ENCODE measurements at places on chromosomes 3 and 15.
A peak's percentile ranks its signal among the peaks of the same experiment; 100 is the strongest.

DNA sequence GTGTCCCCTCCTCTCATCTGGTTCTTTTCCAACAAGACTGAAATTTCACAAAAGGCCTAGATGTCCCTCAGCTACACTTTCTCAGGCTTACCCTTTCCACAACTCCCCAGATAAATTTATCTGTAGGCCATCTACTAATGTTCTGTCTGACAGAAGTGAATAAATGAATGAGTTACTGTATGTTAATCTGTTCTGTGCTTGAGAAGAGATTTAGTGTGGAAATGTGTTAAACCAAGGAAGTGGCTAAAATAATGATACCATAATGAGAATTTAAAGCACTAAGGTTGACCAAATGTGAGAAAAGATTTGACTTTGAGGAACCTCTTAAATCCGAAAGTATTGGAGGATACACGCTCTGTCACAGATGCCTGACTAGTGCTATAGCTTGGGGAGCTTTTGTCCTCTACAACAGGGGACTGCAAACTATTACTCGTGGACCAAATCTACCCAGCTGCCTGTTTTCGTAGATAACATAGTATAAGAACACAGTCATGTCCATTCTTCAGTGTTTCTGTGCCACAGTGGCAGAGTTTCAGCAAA lies 74.8 kb upstream of the P2RY1 start:
- no peak for DNase-seq
- no peak overlapping the region for H3K27ac ChIP-seq
- H3K36me3 ChIP-seq: peaks cover 4% of the 10 kb centered on the region
- no peak overlapping the region for H3K4me3 ChIP-seq

DNA sequence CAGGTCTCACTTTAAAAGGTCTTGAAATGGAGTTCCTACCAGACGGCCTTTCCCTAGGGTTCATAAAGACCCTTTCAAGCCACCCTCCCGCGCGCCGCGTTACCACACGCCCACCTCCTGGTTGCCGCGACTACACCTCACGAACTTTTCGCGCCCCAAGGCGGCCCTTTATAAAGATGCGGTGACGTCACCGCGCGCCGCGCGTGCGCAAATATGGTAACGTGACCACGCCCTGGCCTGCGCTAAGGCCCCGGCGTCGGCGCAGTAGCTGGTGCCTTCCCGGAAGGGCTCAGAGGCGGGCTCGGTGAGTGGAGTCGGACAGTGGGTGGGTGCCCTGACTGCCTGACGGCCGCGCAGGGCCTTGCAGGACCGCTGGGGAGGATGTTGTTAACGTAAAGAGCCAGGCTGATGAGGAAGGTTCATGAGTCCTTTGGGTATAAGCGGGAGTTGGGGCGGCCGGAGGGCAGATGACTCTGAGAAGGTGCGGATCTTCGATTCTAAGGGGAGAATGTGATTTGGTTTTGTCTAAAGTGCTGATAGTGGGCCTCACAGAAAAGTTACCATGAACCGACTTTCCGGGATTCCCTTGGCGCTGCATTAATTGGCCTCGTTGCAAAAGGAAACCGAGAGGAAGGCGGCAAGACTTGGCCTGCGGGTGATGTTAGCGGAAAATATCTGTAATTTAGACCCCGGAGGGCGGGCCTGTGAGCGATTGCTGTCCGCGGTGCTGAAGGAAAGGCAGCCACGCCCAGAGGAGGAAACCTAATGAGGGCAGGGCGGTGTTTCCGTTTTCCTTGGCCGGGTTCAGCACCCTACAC lies 54.4 kb downstream of the FEZF2 start:
- peak overlapping the region; percentile 92 for H3K27ac ChIP-seq
- H3K4me3 ChIP-seq: peak overlapping the region; percentile 85
- H3K27me3 ChIP-seq: peaks cover 10% of the 10 kb centered on the region
- DNase-seq: peak; percentile 16
- peaks cover 7% of the 10 kb centered on the region for H3K36me3 ChIP-seq
- peaks cover 10% of the 10 kb centered on the region for H3K4me1 ChIP-seq

- H3K4me3 ChIP-seq: no peak overlapping the region
- H3K36me3 ChIP-seq: peaks cover 3% of the 10 kb centered on the region
- H3K27me3 ChIP-seq: no peaks in the 10 kb centered on the region
- H3K27ac ChIP-seq: peak overlapping the region; percentile 19
These were observed 100.4 kb downstream of the MCTP2 start for GRCh38 chr15:94331731-94332130.

- H3K4me3 ChIP-seq: no peak overlapping the region
- H3K4me1 ChIP-seq: no peaks in the 10 kb centered on the region
- no peaks in the 10 kb centered on the region for H3K36me3 ChIP-seq
These were observed 196.5 kb downstream of the EPHB1 start for GRCh38 chr3:134991472-134992010.

DNA sequence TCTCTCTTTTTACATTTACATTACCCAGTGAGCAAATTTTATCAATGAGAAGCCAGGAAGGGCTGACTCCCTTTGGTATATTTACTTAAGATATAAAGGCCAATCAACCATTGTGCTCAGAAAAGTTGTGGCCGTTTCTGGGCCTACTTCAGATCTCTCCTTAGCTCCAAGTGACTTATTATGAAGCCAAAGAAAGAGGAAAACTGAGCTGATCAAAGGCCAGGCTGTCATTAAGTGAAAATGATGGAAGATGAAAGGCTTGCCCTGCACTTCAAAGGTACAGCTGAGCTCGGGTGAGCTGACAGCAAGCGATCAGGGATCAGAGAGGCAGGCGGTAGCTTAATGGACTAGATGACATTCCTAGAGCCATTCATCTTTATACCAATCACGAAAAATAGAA lies 24.8 kb downstream of the VGLL4 start:
- peaks cover 74% of the 10 kb centered on the region for H3K4me1 ChIP-seq
- H3K36me3 ChIP-seq: peaks cover 1% of the 10 kb centered on the region
- H3K27me3 ChIP-seq: no peaks in the 10 kb centered on the region
- H3K4me3 ChIP-seq: no peak overlapping the region
- H3K27ac ChIP-seq: no peak overlapping the region
